ENCODE measurements at places on chromosomes 13 and 19. TPM values are rescaled to one million over a fixed set of nuclear protein-coding genes. Genes with fewer than 3 reads are reported as not detected.
A peak's percentile ranks its signal among the peaks of the same experiment; 100 is the strongest.

The ZNF177 gene
- total RNA-seq: 0.83 TPM

GRCh38 chr13:50691176-50691680, 152.3 kb downstream of the DLEU7 start:
- DNase-seq: no peak

GRCh38 chr13:24159357-24159756, 1.2 kb upstream of the SPATA13 start:
- no peak for DNase-seq

The ZNF808 gene
- total RNA-seq: 47.0 TPM

DNA sequence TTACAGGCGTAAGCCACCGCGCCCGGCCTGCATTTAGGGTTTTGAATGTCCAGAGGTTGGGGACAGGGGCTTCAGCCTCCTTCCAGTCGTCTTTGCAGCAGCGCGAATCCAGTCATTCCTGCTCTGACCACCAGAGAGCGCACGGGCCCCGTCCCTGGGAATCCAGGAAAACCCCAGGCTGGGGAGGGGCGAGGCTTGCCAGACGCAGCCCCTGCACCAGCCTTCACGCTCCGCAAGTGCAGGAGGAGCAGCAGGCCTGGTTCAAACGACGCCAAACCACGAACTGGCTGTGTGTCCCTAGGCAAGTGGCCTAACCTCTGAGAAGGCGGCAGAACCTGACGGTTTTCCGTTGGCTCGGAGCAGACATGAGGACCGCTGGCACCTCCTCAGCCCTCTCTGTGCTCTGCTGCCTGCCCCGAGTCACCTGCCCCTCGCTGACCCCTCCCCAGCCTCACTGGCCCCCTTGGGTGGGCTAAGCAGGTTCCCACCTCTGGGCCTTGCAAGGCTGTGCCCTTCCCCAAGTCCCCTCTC, 2.0 kb upstream of the RNF126 start:
- DNase-seq: peak; percentile 78

The NDFIP2 gene
- 13.4 TPM for total RNA-seq

GRCh38 chr13:90154311-90154960, 1193.1 kb upstream of the MIR17HG start:
- no peak for DNase-seq

- DNase-seq: no peak
Observed at GRCh38 chr19:38310279-38310670, 5.5 kb downstream of the YIF1B start.

GRCh38 chr19:54153731-54154326, 5.7 kb downstream of the LENG1 start:
- no peak for DNase-seq

The KLHL1 gene
- not detected for total RNA-seq

- DNase-seq: no peak
Observed at GRCh38 chr13:68261105-68261504, 1031.0 kb upstream of the PCDH9 start.

GRCh38 chr19:43316591-43317319, 36.7 kb upstream of the CD177 start:
- DNase-seq: no peak

The OR4F17 gene
- not detected for total RNA-seq

GRCh38 chr13:97318532-97318931, 96.4 kb downstream of the MBNL2 start:
- no peak for DNase-seq

DNA sequence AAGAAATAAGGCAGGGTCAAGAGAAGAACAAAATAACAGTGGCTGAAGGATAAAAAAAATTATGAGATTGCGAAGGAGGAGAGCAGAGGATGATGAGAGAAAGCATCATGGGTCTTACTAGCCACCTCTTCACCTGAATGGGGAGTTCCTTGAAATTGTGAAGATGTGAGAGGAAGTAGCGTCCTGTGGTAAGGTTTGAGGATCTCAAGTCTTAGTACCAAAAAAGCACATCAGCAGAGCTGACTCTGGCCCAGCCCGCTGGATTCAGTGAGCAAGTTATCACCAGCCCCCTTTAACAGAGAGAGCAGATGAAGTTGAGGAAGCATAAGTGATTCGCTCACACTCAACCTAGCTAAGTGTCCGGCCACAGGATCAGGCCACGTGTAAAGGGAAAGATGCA, 61.8 kb downstream of the RXFP2 start:
- DNase-seq: no peak

- DNase-seq: no peak
Observed at GRCh38 chr13:110346661-110347067, 39.6 kb downstream of the COL4A2 start.

- DNase-seq: no peak
Observed at GRCh38 chr19:42301646-42302203, at the start of gene PRR19. TSS of gene PRR19 (plus strand) at chr19:42302132. CDS start at chr19:42309585, 7,453 bp downstream.

The ZNF555 gene
- total RNA-seq: 1.9 TPM

GRCh38 chr13:46903748-46904147, 6.9 kb upstream of the HTR2A start:
- DNase-seq: no peak

The CPB2 gene
- total RNA-seq: not detected

- no peak for DNase-seq
Observed at GRCh38 chr13:110173247-110173818, 133.6 kb downstream of the COL4A1 start.

DNA sequence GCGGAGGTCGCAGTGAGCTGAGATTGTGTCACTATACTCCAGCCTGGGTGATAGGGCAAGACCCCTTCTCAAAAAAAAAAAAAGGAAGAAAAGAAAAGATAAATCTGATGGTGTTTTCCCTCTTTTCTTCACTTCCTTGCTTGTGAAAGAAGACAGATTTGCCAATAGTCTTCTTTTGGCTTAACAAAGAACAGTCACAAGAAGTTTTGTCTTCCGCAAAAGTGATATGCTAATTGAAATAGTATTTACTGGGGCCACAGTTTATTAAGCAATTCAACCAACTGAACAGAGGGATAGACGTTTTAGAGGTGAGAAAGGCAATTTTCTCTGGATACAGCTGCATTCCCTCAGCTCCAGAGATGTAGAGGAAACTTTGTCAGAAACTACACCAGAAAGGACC, 22.9 kb upstream of the PLAUR start:
- no peak for DNase-seq

The KCTD12 gene
- total RNA-seq: 6.3 TPM

DNA sequence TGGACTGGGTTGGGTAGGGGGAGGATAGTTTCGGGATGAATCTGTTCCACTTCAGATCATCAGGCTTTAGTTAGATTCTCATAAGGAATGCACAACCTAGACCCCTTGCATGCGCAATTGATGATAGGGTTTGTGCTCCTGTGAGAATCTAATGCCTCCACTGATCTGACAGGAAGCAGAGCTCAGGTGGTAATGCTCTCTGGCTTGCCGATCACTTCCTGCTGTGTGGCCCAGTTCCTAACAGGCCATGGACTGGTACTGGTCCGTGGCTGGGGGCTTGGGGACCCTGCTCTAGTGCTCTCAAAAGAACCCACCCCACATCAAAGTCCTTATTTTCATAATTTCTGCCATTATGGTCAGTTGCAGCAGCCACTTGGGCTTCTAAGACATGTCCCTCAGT, 30.1 kb downstream of the DNAJC3 start:
- peak; percentile 24 for DNase-seq

DNA sequence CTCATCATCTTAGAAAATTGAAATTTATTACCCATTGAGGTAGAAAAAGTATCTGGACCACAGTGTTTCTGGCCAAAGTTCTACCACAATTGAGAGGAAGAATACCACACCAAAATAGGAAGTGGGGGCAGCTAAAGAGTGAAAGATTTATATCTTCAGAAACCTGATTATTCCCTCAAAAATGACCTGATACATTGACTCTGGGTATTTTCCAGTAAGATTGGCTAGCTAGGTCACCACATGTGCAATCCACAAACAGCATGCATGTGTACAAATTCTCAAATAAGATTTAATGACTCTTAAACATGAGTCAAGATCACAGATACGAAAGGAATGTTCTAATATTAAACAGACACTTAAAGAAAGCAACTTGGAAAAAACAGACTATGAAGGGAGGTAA, 1516.2 kb upstream of the PCDH20 start:
- no peak for DNase-seq

The ADGRL1 gene
- total RNA-seq: 7.7 TPM

DNA sequence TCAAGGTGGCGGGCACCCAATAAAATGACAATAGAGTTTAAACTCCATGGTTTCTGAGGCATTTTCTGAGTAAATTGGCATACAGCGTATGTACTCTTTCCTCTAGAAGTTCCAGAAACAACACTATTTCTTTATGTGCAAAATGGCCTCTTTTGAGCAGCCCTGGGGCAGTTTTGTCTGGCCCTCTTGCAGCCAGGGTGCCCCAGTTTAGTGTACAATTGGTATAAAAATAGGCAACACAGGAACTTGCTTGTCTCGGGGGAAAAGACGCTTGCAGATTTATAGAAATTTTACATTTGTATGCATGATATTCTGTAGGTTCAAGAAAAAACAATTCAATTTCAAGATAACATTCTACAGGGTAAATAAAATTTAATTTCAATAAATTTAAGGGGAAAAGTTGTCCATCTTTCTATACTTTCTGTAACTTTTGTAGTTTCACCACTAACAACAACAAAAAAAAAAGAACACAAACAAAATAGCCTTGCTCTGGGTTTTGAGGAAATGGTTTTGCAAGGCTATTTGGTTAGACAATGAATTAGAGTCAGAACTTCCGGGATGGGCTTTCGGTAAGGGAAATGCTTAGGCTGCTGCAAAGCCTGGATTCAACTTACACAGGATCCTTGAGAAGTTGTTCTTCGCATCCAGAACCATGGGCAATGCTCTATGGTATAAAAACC, 45.3 kb downstream of the LRCH1 start:
- no peak for DNase-seq

GRCh38 chr19:32252333-32252669, 93.1 kb upstream of the ZNF507 start:
- no peak for DNase-seq

DNA sequence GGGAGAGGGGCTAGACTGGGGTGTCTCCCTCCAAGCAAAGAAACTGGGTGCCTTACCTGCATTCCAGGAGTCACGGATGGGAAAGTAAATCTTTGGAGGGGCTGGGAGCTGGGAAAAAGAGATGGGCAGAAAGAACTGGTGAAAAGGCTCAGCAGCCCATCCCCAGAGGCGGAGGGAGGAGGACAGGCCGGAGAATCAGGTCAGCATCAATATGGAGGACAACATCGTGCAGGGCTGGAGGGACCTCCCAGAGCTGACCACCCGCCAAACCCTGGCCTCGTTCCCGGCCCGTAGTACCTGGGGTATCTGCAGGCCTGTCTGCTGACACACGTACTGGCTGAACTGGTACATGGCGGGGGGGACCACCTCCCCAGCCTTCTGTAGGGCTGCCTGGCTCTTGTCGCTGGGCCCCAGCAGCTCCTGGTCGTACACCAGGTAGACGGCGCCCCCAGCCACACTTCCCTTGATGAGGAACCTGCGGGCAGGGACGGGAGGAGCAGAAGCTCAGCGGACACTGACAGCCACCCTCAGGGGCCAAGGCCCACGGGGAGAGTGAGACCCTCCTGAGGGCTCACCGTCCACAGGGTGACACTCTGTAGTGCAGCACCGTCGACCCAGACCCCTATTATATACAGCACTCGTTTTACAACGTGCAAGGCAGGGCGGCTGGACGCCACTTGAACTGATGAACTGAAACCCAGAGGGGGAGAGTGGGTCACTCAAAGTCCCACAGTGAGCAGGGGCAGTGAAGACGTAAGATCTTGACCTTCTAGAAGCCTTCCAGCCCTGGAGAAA, 830 bp downstream of the MICOS13 start:
- DNase-seq: no peak

DNA sequence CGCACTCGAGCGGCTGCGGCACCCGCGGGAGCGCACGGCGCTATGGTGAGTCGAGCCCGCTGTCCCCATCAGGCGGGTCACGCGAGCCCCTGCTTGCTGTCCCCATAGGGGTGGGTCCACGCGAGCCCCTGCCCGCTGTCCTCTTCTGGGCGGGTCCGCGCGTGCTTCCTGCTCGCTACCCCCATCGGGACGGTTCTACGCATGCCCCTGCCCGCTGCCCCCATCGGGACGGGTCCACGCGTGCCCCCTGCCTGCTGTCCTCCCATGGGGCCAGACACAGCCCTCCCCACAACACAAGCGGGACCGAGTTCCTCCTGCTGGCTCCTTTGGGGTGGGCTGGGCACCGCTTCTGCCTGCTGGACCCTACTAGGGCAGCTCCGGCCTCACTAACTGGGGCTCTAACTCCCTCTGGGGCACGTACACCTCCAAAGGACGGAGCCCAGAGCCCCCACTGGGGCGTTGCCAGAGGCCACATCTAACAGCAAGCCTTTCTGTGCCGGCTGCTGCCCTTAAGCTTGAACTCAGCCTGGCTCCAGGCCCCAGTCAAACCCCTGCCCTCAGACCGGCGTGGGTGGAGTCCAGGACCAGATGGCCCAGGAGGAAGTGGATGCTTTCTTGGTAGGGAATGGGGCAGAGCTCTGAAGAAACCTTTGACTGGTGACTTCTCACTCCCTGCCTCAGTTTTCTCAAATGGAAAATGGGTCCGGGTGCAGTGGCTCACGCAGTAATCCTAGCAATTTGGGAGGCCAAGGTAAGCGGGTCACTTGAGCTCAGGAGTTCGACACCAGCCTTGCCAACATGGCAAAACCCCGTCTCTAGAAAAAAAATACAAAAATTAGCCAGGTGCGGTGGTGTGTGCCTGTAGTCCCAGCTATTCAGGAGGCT, 722 bp downstream of the COLGALT1 start:
- DNase-seq: peak; percentile 44

GRCh38 chr13:41813426-41813825, 147.5 kb downstream of the VWA8 start:
- DNase-seq: no peak

DNA sequence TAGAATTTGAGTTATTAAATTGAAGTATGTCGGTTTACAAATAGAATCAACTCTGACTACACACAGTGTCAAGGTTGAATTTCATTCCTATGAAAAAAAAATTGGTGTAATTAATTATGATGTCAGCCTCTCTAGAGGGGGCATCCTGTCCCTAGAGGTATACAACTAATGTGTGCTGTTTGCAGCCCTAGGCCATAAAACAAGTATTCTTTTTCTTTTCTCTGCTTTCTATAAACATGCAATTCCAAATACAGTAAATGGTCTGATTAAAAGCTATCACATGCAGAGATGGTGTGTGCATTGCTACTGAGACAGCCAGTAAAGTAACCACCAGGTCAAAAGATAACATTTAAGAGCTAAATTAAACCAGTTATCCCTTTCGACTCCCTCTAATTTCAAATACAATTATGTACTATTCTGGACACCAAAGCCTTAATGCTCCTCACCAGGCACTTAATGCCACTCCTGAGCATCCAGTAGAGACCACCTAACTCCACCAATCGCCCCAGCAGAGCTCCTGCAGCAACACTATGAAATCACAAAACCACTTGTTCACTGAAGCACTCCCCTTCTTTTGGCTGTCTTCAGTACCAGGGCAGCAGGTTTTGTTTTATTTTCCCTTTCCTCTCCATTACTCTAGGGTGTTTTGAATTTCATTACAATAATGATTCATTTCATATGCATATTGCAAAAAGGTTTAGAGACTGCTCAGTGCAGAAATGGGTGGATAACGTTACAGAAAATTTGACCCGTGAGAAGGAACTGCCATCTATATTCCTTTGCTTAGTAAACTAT, 426.9 kb downstream of the PCDH9 start:
- DNase-seq: no peak

GRCh38 chr19:296476-297225, 5.4 kb upstream of the PLPP2 start:
- DNase-seq: no peak

GRCh38 chr13:69948016-69948415, 159.6 kb upstream of the ATXN8OS start:
- no peak for DNase-seq

The KLK10 gene
- not detected for total RNA-seq

GRCh38 chr13:72166102-72166650, 299.2 kb upstream of the DACH1 start:
- DNase-seq: no peak

Data from activated CD8-positive, alpha-beta T cell treated with anti-CD3 and anti-CD28 coated beads, Interleukin-2, amount 10 ng/mL, durations not matched to agents 7 days and 5 days (primary cell).